ENCODE measurements at places on chromosomes 7 and 10.

- peak; percentile 35 for DNase-seq
Measured at GRCh38 chr10:101061624-101062231, at the start of gene KAZALD1. Gene KAZALD1 (plus strand): TSS chr10:101061989. CDS start chr10:101062593, 604 bp downstream.

- no peak for DNase-seq
Measured at GRCh38 chr10:117186832-117187615, 10.3 kb upstream of the KCNK18 start.

GRCh38 chr7:128939075-128939860 is 1.5 kb downstream of the IRF5 start:
- peak; percentile 54 for DNase-seq

GRCh38 chr10:62907470-62908212 is 91.5 kb upstream of the EGR2 start:
- no peak for DNase-seq

DNA sequence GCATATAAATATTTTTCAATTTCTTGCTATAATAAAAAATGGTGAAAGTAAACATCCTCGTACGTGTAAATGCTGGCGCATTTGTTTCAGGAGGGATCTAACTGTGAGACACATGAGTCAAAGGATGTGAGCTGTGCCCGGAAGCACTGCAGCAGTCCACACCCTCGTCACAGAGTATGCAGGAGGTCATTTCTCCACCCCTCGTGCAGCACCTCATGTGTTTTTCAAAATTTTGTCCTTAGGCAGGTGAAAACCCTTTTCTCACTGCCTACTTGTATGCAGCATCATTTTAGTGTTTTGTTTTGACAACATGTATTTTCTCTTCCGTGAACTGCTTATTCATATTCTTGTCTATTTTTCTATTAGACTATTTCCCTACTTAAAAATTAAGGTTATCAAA is 162.7 kb downstream of the AVL9 start:
- DNase-seq = no peak

GRCh38 chr10:6114299-6114698 is 25.5 kb downstream of the RBM17 start:
- DNase-seq = no peak

DNA sequence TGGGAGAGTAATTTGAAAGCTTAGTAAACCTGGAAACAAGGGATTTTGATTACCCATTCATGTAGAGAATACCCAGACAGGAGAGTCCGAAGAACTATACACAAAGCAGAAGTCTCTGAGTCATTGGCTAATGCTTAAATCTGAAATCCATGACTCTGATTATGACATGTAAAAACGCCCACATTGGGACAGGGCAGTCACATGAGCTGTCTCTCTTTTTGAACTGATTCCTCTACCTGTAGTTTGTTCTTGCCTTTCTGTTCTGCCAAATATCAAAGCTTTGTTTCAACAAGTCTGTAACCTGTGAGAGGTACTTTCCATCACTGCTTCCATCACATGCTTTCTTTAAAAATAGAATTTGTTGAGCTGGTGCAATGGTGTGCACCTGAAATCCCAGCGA is 4.3 kb upstream of the GPNMB start:
- DNase-seq = no peak

DNA sequence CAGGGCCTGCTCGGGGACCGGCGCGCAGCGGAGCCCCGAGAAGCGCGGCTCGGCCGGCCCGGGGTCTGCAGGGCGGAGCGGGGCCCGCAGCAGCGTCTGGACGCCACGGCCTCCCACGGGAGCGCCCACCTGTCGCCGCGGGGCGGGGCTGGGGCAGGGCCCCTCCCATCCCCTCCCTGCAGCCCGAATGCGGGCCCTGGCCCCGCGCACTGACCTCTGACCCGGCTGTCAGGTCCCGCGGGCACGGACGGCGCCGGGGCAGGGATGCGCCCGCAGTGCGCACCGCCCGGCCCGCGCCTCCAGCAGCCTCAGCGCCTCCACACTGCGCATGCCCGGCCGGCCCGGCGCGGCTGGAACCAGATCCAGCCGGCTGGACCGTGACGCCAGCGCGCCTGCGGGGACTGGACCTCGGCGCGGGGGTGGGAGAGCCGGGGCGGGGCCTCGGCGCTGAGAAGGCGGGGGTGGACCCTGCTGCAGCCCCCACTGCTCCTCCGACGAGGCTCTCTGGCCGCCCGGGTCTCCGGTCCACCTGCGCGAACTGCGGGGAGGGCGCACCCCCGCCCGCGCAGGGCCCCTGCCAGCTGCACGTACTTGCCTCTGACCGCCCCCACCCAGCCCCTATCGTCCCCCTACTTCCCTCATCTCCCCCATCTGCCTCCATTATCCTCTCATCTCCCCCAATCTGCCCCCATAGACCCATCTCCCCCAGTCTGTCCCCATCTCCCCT is 16.1 kb upstream of the GPR146 start:
- DNase-seq = peak; percentile 90

DNA sequence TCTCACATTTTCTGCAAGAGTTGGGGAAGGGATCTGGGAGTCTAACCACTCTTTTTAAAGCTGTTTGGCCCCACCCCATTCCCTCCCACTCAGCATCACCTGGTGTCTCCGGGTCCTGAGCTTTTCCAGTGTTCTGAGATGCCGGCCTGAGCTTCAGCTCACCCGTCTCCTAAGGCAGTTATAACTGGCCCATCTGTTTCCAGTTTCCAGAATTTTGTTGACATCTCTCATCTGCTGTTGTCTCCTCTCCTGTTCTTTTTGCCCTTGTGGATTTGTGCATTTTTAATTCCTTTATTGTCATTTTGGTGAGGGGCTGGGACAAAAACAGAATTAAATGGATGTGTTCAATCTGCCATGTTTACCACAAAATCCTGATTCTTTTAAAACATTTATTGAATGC is 160.6 kb downstream of the C10orf105 start:
- no peak for DNase-seq

- DNase-seq = no peak
Measured at GRCh38 chr10:70917226-70917625, 28.9 kb upstream of the PCBD1 start.

- DNase-seq = no peak
Measured at GRCh38 chr7:68813551-68814080, 784.7 kb upstream of the AUTS2 start.

GRCh38 chr10:71968553-71969474 is 4.6 kb downstream of the CHST3 start:
- no peak for DNase-seq

DNA sequence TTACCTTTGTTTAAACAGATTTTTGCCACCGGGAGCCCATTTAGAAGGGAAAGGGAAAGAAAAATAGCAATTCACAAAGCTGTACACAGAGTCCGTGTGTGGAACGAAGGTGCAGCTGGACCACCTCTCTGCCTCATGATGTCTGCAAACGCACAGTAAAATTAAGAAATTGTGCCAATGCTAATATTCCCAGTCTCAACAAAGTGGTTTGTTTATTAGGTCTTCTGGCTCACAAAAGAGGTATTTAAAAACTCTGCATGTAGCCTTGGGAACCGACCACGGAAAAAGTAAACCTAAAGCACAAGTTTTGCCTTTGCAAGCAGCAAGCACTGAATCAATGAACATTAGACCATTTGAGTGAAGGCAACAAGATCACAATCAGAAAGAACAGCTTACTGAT is 57.7 kb downstream of the CREB3L2 start:
- DNase-seq = no peak

DNA sequence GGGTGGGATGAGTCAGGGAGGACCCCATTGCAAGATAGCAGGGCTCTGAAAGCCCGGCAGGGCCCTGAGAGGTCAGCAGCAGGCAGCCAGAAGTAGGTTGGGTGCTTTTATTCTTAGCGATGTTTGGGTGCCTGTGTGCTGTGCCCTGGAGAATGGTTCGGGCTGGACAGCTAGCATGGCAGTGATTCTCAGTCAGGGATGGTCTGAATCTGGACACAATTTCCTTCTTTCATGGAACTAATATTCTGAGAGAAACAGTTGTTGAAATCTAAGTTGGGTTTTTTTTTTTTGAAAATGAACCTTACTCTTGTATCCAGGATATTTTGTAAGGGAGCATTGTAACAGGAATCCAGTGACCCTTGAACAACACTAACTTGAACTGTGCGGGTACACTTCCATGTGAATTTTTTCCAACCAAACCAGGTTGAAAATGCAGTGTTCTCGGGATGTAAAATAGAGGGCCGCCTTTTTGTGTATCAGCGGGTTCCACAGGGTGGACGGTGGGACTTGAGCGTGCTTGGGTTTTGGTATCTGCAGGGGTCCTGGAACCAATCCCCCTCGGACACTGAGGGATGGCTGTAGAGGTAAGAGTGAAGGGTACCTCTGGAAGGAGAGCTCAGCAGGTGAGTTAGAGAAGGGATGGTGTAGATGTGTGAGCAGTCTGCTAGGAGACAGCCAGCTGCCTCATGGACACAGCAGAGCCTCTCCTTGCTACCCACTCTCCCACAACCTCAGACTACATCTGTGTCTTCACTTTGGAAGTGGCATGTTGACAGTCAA is 12.5 kb downstream of the CCNY start:
- DNase-seq = no peak

- no peak for DNase-seq
Measured at GRCh38 chr7:22358820-22359697, 2.1 kb upstream of the RAPGEF5 start.

GRCh38 chr10:119619215-119619614 is 22.5 kb upstream of the TIAL1 start:
- DNase-seq = no peak

GRCh38 chr10:11242443-11243387 is 225.0 kb downstream of the CELF2 start:
- DNase-seq = peak; percentile 31

- DNase-seq = no peak
Measured at GRCh38 chr7:30684351-30684750, 2.1 kb upstream of the CRHR2 start.

DNA sequence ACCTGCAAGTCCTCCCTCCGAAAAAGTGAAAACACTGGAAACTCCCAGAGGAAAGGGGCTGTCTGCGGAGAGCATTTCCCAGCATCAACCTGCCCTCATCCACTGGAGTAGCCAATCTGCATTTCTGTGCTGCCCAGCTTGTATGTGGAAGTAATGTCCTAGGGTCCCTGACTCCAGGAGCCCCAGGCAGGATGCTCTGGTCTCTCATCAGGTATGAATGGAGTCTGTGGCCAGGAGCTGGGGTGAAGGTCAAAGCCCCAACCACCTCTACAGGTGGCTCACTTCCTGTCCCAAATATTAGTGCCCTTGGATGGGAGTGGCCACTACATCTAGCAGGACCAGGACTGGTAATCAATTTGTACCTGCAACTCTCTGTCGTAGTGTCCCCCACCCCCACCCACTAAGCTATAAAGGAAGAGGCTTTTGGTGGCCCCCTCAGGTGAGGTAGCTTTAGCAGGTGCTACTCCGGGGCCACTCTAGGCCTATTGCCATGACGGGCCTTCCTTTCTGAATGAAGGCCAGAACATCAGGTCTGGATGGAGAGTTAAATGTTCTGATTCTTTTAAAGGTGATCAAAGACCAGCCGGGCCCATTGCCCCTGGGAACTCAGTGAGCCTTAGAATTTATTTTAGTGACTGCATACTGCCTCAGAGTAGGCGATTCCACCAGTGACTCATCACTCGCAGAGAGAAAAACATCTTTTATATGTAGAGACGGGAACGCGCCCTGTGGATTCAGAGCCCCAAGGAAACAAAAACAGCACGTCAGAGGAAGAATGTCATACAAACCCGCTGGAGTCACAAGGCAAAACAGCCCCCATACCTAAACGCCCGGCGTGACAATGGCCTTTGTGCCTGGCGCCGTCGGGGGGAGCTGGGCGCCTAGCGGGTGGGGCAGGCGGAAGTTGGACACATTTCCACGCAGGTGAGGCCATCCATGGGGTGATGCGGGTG is 13.0 kb downstream of the EN2 start:
- DNase-seq = no peak

GRCh38 chr7:22083704-22084240 is 138.1 kb upstream of the CDCA7L start:
- no peak for DNase-seq

DNA sequence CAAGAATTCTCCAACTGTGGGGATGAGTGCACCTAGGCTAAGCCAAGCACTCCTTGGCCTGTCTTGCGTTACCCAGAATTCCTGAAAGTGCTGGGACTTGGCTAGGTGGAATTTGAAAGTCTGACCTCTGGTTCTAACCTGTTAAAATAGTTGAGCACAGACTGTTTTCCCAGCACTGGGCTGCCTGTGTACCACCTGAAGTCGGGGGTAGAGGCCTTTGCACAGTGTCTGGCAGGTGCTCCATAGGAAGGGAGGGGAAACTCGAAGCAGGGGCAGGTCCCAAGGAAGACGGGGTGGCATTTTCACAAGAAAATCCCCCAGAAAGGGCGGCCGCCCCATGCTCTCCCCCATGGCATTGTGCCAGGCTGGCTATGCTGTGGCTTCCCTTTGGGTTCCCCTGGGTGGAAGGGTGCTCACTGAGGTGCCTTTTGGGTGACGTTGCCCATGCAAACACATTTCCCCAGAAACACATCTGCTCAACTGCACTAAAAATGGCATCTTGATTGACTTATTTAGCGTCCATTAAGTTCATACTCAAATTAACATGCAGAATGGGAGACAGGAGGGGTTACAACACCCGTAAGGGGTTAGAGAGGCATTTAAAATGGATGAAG is 62.9 kb downstream of the SYPL1 start:
- no peak for DNase-seq

GRCh38 chr10:128472196-128472595 is 346.0 kb upstream of the MKI67 start:
- DNase-seq = no peak

GRCh38 chr10:124066126-124066700 is 27.2 kb downstream of the CHST15 start:
- DNase-seq = no peak

- DNase-seq = peak; percentile 73
Measured at GRCh38 chr10:89062861-89063260, 72.3 kb downstream of the FAS start.

- no peak for DNase-seq
Measured at GRCh38 chr7:138295049-138295637, 164.9 kb upstream of the TRIM24 start.

DNA sequence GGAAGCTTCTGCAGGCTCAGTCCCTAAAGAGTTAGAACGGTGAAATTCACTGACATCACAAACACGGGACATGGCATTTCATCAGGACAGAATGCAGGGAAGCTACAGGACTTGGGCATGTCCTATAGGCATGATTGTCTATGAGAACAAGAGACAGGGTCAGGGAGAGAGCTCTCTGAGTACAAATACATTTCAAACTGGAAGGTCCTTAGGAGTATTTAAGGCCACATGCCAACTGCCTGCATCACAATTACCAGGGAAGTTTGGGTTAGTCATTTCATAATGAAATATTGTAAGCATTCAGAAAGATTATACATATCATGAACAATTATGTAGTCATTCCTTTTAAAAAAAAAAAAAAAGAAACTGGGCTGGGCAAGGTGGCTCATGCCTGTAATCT is 71.3 kb downstream of the CREB3L2 start:
- peak; percentile 72 for DNase-seq

GRCh38 chr7:139775829-139776266 is 1.9 kb downstream of the HIPK2 start:
- DNase-seq = peak; percentile 86

GRCh38 chr7:2843711-2844152 is 376 bp downstream of the GNA12 start:
- peak; percentile 45 for DNase-seq

- DNase-seq = no peak
Measured at GRCh38 chr7:26995666-26996065, 100.1 kb downstream of the HOXA1 start.
